Stimulated activated naive CD4-positive, alpha-beta T cell treated with Interleukin-2 at 50 U/mL for 16 hours (primary cell): ENCODE measurements at places on chromosomes 2 and 18.
A peak's percentile ranks its signal among the peaks of the same experiment; 100 is the strongest.

DNA sequence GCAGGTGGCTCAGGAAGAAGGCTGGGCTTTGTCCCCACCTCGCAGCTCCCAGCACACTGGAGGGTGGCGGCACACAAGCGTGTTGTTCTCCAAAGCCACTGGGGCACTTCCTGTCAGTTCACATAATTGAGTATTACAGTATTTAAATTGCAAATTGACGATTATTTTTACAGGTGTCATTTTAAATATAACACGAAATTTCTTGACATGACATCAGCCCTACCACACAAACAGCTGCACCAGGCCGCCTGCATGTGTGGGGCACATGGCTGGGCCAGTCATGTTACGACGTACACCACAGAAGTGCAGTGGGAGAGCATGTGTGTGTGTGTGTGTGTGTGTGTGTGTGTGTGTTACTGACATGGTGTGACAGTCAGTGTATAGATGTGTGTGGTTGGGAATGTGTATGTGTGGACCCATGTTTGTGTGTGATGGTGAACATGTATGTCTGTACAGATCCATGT lies 155.6 kb downstream of the TTC32 start:
- DNase-seq, result no peak

GRCh38 chr2:1638281-1638860 lies 105.9 kb downstream of the PXDN start:
- DNase-seq, result no peak

DNA sequence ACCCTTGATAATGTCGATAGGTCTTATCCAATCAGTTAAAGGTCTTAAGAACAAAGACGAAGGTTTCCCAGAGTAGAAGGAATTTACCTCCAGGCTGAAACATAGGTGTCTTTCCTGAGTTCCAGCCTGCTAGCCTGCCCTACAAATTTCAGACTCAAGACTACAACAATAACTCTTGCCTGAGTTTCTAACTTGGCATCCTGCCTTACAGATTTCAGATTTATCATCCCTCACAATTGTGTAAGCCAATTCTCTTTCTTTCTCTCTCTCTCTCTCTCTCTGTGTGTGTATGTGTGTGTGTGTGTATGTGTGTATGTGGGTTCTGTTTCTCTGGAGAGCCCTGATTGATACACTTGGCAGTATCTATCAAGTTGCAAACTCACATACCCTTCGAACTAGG lies 37.2 kb upstream of the B4GALT6 start:
- no peak for DNase-seq

DNA sequence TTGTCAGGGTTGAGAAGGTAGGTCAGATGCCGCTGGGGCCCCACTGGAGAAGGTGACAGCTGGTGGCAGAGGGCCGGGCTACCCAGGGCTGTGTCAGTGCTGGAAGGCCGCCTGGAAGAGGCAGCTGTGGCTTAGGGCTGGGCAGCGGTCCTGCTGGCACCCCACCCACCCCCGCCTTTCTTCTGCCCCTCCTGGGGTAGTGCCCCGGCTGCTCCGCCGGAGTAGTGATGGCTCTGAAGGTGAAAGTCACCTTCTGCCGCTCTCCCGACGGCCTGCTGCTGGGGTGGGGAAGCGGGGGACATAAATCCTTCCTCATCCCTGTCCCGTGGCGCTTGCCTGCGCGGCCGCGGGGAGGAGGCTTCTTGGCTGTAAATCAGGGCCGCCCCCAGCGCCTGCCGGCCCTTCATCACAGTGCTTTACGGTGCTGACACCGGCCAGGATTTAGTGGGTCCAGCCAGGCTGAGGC lies 332.2 kb downstream of the DYSF start:
- no peak for DNase-seq

GRCh38 chr2:226973816-226974215 lies 138.0 kb downstream of the RHBDD1 start:
- no peak for DNase-seq

DNA sequence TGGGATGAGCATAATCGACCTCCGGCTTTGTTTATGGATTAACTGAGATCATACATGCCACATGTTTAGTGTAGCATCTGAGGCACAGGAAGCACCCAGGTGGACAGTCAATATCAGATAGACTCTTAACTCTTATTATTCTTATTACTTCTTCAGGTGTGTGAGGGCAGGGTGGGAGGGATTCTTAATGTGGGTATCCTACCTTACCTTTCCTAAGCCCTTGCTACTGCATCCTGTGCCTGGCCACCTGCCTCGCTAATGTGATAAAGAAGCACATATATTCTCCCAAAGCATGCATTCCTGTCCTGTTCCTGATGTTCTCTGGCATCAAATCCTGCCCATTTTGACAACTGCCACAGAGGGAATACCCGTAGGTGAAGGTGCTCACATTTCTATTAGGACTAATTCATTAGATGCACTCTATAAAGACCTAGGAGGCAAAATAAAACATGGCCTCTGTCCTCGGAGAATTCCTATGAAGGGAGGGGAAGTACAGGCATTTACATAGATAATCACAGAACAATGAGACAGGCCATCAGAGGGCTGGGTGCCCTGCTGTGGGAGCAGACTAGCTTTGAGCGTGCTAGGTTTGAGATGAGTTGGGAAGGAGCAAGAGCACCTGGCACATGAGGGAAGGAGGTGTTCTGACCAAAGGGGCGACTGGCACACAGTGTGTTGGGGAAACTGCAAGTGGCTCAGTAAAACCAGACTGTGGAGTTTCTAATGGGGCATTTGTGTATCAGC lies 19.5 kb upstream of the CELF4 start:
- no peak for DNase-seq

- DNase-seq, result no peak
These were observed 145.5 kb upstream of the ITGA6 start for GRCh38 chr2:172281648-172282570.

DNA sequence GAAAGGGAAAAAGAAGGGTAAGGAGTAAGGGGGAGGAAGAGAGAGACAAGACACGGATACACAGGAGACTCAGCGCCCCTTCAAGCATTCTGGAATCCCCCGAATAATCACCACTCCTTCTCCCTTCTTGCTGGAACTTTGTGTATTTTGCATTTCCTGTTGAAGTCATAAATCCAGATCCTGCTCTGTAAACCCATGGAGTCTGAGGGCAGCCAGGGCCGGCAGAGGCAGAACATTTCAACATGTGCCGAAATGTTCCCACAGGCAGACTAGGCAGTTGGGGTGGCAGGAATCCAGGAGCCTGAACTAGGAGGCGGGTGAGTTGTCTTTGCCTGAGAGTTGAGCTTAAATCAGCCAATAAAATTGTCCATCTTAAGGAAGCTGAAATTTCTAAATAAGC lies 193.1 kb downstream of the SH3RF3 start:
- no peak for DNase-seq

DNA sequence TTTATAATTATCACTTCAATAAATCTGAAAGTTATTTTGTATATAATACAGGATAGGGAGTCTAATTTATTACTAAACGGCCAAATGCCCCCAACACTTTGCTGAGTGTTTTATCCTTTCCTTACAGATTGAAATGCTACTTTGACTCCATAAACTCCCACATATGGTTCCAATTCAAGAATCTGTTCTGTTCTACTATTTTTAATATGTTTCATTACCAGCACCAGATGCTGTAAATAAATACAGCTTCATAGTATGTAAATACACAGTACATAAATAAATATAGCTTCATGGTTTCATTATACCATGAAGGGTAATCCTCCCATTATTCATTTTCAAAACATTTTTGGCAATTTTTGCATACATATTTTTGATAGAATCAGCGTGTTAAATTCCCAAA lies 34.0 kb upstream of the MREG start:
- DNase-seq, result no peak

DNA sequence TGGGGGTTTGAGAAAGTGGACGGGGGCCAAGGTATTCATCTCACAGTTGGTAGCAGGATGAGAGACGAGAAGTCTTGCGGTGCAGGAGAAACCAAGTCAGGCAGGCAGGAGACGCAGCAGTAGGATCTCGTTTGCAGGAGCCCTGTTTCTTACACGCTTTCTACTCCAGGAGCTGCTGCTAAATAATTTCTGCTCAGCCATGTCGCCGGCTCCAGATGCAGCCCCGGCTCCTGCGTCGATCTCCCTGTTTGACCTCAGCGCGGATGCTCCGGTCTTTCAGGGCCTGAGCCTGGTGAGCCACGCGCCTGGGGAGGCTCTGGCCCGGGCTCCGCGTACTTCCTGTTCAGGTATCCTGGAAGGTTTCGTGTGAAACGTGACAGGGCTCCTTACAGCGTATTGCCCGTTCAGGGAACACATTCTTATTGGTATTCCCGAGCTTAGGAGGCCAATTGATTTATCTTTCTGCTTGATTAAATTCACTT lies 494 bp downstream of the ANKZF1 start:
- DNase-seq, result peak; percentile 32

- no peak for DNase-seq
These were observed 15.5 kb downstream of the RPIA start for GRCh38 chr2:88707003-88707402.

GRCh38 chr2:37457401-37457901 lies 113.0 kb downstream of the QPCT start:
- DNase-seq, result no peak

DNA sequence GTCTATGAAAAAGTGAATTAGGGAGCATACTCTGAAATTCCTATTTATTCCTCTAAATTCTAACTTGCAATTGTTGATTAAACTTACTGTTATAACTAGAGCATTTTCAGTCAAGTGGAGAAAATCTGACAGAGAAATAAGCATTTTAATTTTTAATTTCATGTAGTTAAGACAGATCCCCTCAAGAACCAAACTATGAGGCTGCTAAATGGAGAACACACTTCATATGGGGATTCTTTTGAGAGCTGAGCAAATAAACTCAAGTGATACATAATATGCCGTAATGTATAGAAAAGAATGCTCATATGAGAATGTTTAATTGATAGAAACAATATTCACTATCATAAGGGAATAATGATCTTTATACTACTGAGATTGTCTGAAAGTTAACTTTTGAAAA lies 340.8 kb downstream of the ERBB4 start:
- DNase-seq, result no peak

DNA sequence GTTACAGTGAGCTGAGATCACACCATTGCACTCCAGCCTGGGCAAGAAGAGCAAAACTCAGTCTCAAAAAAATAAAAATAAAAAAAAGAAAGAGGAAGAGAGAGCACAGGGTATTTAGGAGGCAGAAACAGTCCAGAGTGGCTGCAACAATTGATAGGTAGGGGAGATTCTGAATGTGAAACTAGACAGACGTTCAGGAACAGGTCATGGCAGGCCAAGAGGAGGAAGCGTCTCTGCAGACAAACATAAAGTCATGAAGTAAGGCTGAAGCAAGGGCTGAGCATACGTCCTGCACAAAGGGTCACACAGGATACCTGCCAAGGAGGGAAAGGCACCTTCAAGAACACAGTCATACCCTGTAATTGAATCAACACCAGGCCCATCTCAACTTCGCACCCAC lies 64.1 kb upstream of the ZNF532 start:
- no peak for DNase-seq

DNA sequence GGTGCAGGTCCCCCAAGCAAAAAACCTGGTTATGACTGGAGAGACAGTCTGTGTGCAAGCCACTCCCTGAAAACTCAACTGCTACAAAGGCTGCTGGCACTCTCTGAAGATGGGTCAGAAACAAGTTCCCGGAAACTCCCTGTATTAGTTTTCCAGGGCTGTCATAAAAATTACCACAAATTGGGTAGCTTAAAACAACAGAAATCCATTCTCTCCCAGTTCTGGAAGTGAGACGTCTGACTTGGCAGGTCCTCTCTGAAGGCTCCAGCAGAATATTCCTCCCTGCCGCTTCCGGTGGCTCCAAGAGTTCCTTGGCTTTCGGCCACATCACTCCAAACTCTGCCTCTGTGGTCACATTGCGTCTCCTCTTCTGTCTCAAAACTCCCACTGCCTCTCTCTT lies 30.1 kb upstream of the SERPINE2 start:
- no peak for DNase-seq

DNA sequence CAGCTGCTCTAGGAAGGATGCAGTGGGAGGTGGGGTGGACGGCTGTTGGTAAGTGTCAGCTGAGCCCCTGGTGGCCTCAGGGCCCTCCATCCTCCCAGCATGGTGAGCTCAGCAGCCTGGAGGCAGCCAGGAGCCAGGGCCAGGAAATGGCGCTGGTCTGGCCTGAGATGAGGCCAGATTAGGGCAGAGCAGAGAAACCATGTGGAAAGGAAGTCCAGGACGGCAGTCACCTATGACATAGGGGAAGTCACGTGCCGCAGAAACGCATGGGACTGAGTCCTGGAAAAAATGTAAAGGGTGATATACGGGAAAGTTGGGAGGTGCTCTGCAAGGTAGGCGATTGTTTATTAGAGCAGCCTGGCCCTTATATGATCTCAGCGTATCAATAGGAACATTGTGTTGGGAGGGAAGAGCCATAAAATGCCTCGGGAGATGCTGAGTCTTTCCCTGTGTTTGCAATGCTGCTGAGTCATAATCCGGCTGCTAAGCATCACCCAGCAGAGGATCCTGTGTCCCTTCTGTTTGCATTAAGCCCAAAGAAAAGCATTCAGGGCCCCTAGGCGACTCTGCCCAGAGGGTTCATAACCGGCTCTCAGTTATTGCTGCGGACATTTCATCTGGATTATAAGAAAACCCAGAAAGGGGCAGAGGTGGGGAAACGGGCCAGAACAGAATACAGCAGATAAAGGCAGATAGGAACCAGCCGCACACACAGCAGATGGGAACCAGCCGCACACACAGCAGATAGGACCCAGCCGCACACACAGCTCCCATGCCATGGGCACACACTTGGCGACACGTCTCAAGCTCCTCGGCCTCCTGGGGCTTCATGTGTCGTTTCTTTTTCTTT lies 30.3 kb upstream of the B3GNT7 start:
- no peak for DNase-seq

- no peak for DNase-seq
These were observed 4.7 kb upstream of the CFAP65 start for GRCh38 chr2:219045937-219046550.

GRCh38 chr2:85468704-85469349 lies 50.3 kb downstream of the SH2D6 start:
- DNase-seq, result no peak

- DNase-seq, result no peak
These were observed 34.7 kb downstream of the WDR33 start for GRCh38 chr2:127776122-127776780.

- no peak for DNase-seq
These were observed 7.9 kb upstream of the TMX3 start for GRCh38 chr18:68722821-68723220.

DNA sequence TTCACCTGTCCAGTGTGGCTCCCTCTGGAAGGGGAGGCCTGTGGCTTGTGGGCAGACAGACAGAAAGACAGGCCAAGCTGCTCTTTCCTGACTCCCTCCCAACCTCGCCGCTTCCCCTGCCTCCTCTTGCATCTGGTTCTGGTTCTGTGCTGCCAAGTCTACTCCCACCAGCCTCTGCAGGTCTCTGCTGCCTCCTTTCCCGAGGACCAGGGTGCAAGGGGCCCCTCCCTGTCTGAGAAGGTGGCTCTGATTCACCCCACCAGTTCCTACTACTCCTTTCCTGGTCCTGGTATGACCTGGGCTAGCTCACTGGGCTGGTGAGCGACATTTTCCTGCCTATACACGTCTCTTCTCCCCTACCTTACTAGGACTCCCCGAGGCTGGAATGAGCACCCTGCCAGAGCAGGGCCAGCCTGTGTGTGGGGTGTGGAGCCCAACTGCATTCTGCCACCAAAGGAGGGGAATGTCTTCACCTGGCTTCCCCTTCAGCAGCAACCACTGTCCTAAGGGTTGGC lies 238.5 kb downstream of the CELF4 start:
- DNase-seq, result no peak
